ENCODE measurements at places on chromosomes 5 and 9. TPM values are rescaled to one million over a fixed set of nuclear protein-coding genes. Genes with fewer than 3 reads are reported as not detected.

CAMK2A gene
- total RNA-seq = 1.8 TPM

- peak; percentile 42 for DNase-seq
Measured at GRCh38 chr9:99906403-99907207, at the start of gene STX17. Gene STX17 (plus strand): TSS chr9:99906654. CDS start chr9:99915240, 8,586 bp downstream.

DNA sequence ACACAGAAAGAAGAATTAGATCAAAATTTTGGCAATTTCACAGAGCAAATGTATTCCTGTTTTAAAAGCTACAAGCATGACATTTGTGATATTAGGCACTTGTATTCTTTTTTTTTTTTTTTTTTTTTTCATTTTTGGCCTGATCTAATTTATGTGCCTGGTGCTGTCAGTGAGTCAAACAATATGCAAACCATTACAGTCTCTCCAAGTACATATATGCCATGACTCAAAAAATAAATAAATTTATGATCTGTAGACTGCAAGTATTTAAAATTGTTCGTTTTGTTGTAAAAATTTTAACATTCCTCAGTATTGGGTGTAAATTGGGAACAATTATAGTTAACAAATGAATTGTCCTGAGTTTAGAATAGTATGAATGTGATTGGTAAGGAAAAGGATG lies 51.4 kb downstream of the CDH9 start:
- DNase-seq = no peak

GRCh38 chr9:133489253-133490190 lies 10.6 kb upstream of the SLC2A6 start:
- DNase-seq = no peak

GRCh38 chr9:107703651-107704050 lies 214.1 kb upstream of the KLF4 start:
- DNase-seq = no peak

DNA sequence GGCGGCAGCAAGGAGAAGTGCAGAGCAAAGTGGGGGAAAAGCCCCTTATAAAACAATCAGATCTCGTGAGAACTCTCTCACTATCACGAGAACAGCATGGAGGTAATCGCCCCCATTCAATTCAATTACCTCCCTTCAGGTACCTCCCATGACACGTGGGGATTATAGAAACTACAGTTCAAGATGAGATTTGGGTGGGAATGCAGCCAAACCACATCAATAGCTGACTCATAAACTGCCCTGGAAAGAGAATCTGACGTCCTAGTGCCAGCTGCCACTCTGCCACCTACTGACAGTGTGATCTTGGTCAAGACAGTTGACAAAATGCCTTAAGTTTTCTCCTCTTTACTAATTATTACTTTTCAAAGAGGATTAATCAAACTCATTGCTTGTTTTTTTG lies 128.3 kb downstream of the GPBP1 start:
- no peak for DNase-seq

CCNI2 gene
- total RNA-seq = 1.9 TPM

- no peak for DNase-seq
Measured at GRCh38 chr5:181084621-181085195, 44.6 kb downstream of the BTNL9 start.

DNA sequence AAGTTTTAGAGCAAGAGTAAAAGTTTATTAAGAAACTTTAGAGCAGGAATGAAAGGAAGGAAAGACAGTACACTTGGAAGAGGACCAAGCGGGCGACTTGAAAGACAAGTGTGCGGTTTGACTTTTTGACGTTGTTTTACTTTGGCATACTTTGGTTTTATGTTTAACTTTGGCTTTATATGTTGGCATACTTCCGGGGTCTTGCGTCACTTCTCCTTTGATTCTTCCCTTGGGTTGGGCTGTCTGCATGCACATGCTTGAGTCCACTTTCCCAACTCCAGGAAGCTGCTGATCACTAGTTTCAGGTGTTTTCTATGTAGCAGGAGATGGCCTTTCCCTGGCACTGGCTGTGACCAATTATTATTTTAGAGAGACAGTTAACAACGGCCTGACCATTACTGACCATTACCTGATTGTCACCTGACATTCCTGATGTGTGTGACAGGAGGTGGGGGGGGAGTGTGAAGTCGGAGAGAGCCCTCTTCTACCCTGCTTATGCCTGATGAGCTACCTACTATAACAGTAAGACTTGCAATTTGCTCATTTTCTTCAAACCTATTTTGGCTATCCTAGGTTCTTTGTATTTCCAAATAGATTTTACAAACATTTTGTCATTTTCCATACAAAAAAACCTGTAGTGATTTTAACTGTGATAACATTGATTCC lies 45.5 kb downstream of the TNFSF8 start:
- DNase-seq = no peak

DNA sequence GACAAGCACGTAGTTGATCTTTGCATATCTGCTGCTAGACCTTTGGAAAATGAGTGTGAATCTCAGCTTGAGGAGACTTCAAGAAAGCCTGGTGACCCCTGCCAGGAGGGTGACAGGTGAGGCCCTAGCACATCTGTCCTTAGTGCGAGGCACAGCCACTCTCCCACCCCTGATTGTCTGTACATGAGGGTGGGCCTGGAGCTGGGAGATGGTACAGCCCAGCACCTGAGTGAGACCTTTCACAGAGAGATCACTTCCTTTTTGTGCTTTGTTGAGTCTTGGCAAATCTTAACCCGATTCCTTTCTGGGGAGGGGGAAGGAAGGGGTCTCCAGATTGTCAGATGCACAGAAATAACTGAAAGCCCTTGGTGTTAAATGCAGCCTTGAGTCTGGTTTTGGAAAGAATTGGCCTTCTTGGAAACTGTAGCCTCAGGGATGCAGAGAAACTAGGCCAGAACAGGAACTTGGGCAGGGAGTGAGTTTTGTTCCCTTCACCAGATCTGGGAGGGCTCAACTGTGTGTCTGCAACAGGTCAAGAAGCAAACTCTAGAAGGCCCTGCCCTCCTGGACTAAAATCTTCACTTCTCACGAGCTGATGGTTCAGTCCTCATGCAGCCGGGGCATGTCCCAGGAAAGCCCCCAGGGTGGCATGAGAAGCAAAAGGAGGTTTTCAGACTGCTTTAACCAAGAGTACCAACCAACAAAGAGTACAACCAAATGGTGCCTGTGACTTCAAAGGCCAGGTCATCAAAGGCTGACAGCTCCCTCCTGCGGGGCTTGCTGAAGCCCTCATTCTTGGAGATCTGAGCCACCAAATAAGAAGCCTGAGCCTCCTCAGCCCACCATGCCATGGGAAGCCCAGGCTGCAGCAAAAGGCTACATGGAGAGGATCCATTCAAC lies 20.8 kb upstream of the SEMA4D start:
- DNase-seq = no peak

Data from urinary bladder (tissue), 4 donors.